Germinal center (tissue), 1 donor: ENCODE measurements at places on chromosomes 1 and 21.

GRCh38 chr1:161885003-161885402 is 118.9 kb downstream of the ATF6 start:
- no peak for DNase-seq

- DNase-seq: no peak
Observed at GRCh38 chr1:94887603-94888171, 39.2 kb downstream of the CNN3 start.

DNA sequence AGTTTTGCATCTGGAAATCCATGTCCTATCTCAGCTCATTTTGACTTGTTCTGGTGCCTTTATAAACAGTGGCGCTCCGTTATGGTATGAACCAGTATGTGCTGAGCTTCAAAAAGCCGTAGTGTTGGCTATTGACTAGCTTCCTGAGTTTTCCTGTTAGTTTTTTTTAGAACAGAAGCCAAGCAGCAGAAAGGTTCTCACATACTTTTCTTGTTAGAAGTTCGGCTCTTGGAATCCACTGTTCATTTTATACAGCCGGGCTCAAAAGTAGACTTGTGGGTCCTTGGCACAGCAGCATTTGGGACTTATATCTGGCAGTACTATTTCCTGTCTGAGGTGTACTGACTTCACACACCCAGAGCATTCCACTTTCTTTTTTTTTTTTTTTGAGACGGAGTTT is 63.8 kb downstream of the TBCE start:
- DNase-seq: no peak

GRCh38 chr1:40477678-40478053 is 576 bp downstream of the ZFP69 start:
- no peak for DNase-seq

DNA sequence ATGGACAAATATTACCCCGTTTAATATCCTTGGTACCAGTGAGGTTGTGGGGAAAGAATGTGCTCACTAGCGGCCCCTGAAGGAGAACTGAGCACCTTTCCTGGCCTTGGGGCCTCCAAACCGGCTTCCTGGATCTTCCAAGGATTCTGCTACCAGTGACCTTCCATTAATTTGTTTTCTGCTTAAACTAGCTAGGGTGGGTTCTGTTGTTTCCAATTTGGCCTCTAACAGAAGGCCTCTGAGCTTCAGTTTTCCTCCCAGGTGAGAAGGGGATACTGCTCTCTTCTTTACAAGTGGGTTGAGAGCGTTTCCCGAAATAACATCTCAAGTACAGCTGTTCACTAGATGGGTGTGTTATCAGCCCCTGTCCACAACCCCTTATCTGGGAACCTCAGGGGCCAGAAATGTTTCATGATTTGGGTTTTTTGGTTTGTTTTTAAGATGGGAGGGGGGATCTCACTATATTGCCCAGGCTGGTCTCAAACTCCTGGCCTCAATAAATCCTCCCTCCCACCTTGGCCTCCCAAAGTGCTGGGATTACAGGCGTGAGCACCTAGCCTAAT is 16.9 kb upstream of the IFNGR2 start:
- DNase-seq: no peak

DNA sequence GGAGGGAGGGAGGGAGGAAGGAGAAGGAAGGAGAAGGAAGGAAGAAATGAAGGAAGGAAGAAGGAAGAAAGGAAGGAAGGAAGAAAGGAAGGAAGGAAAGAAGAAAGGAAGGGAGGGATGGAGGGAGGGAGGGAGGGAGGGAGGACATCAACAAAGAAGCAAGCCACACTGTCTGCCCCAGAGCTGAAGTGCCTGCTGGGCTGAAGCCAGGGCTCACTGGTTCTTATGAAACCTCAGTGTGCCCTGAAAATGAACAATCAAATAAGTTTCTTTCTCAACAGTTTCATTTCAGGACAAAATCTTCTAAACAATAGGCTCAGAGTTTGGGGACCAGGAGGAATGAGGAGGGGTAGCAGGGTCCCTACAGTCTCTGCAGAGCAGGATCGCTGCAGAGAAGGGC is 21.1 kb downstream of the ARHGEF19 start:
- DNase-seq: no peak

DNA sequence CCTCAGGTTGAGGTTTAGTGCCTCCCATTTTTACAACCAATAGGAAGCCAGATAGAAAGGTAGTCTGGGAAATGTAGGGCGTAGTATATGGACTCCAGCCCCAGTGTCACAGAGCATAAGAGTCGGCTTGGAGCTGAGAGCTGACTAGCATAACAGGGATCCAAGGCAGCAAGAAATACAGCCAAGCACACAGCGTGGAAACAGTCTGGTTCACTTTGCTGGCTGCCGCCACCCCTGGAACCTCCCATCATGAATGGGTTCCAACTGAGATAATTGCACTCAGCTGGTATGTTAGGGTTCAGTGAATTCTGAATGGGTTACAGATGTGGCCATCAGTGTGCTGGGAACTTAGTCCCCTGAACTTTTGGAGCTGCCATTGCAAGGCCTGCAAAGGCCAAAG is 76.7 kb upstream of the GPR88 start:
- no peak for DNase-seq

- no peak for DNase-seq
Observed at GRCh38 chr1:14452551-14452950, 145.9 kb upstream of the KAZN start.

DNA sequence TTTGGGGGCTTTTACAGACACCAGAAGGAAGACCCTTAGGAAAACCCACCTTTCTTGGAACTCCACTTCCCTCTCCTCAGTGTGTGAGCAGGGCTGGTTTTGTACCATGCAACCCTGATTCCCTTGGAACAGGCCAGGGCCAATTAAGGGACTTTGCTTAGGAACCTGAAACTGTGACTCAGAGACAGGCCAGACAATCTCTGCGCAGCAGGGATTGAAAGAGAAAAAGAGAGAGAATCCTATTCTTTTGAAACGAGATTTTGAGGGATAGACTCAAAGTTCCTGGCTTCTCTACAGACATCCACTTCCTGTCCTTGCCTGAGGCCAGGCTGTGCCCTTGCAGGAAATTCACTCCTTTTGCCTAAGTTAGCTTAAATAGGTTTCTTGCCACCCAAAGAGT is 23.1 kb upstream of the C1orf198 start:
- DNase-seq: no peak

GRCh38 chr1:17932164-17932563 is 175.4 kb upstream of the IGSF21 start:
- DNase-seq: no peak

DNA sequence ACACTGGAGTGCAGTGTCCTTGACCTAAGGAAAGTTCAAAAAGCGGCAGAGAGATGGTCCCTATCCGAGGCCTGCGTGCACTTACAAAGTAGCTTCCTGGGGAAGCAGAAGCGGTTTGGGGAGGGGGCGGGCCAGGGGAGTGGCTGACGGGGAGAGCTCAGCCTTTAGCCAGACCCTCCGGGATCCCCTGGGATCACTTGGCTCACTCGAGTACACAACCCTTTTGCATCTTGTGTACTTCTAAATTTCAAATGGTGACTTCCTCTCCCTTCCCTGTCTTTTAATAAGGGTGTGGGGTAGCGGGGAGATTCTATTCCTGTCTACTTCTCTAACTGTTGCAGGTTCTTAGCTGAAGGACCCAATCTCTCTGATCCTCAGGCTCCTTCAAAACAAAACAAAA is 18.1 kb upstream of the SNX27 start:
- peak; percentile 30 for DNase-seq

DNA sequence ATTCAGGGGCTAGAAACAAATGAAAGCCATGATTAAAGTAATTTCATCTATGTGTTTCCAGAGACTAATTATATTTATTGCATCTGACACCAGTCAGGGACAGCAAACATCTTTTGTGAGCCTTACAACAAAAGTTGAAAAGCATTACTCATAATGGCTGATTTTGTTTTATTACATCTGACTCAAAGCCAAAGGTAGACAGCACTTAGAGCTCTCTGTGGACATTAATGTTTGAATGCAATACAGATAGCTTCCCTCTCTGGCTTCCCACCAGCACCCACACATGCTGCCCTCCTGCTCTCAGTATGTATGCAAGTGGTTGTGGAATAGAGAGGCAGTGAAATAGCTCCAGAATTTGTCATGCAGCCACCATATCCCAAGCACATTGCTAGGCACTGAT is 198.7 kb downstream of the SETD4 start:
- no peak for DNase-seq

- DNase-seq: peak; percentile 16
Observed at GRCh38 chr1:40592107-40592803, 60.8 kb downstream of the ZNF684 start.

DNA sequence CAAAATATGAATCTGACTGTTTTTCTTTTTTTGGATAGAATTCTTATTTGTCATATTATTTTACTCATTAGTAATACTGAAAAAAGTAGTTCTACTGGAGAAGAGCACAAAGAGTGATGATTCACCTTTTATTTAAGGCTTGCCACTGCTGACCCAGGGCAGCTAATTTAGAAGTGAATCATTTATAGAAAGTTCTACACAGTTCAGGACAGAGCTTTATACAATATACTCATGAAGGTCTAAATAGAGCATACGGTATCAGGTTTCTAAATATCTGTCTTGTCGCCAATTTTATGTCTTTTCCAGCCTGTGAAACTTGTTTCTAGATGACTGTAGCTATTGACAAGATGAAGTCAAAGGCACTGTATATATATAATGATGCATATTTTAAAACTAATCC is 25.0 kb downstream of the GIPC2 start:
- DNase-seq: no peak

GRCh38 chr1:51534447-51534846 is 15.4 kb upstream of the EPS15 start:
- DNase-seq: no peak

DNA sequence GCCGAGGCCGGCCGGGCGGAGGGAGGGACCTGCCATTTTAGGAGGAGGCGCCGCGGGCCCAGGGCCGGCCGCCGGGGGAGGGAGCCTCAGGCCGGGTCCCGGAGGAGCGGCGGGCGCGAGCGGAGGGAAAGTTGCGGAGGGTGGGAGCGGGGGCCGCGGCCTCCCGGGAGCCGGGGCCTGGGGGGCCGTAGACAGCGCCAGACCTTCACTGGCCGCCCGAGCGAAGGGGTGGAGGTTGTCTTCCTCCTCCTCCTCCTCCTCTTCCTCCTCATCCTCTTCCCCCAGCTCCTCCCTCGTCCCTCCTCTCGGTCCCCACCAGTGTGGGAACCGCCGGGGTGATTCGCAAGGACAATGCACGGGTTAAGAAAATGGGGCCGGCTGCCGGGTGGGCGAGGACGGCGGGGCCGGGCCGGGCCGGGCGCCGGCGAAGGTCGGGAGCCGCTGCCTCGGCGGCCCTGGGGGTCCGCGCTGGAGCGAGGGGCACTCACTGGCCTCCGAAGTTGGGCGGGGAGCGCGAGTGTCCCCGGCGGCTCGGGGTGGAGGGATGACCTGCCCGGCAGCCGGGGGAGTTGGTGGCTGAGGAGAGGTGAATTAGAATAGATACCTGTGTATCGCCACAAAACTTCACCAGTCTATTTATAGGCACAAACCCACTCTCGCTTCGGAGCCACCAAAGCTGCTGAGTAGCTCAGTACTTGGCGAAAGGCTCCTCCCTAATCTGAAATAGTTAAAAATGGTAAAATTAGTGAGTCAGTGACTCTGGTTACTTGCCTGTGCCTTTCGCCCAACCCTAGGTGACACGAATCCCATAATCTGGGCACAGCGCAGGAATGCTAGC is 1.3 kb downstream of the DYRK1A start:
- peak; percentile 20 for DNase-seq

DNA sequence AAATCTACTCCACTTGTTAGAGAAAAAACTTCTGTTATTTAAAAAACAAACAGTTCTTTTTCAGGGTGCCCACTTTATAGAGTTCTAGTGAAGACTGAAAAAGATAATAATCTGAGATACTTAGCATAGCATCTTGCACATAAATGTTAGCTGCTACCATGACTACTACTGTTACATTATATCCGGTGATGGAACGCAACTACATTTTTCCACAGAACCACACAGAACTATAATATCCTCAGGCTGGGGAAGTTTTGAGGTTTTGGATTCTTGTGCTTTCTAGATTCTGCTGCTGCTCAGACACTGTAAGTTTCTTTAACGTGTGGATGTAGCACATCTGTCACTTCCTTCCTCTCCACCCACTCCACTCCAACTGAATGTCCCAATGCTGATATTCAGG is 110.3 kb downstream of the PTPN14 start:
- no peak for DNase-seq

DNA sequence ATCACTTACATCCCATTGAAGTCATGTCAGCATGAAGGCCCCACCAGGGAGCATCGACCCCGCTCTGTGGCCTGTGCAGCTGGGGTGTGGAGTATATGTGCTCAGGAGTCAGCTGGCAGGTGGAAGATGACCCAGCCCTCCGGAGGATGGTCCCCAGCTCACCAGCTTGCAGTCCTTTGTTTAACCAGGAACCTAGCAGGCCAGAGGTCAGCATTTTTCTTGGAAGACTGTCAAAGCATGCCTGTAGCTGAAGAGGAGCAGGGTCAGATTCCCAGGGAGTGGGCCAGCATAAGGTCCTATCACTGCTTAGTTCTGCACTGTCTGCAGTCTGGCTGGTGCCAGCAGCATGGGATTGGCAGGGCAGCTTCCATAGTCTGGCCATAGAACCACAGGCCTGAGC is 12.7 kb downstream of the NFASC start:
- DNase-seq: no peak

DNA sequence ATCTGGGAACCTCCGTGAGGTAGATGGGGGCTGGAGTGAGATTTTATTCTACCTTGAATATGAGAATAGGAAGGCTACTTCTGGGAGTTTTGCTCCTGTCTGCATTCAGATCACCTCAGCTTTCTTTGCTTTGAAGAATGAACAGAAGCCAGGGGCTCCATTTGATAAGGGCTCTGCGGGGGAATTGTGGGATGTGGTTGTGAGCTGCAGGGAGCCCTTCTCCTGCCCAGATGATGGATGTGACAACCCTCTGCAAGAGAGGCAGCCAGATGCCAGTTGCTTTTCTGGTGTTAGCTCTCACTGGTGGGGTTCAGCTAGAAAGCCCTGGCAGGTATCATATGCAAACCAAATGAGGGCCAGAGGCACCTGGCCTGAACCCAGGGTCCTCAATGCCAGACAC is 21.5 kb downstream of the IER5 start:
- DNase-seq: no peak

- no peak for DNase-seq
Observed at GRCh38 chr1:202078241-202078640, 44.5 kb upstream of the GPR37L1 start.

- no peak for DNase-seq
Observed at GRCh38 chr1:32618673-32619221, 31.6 kb downstream of the ZBTB8OS start.

DNA sequence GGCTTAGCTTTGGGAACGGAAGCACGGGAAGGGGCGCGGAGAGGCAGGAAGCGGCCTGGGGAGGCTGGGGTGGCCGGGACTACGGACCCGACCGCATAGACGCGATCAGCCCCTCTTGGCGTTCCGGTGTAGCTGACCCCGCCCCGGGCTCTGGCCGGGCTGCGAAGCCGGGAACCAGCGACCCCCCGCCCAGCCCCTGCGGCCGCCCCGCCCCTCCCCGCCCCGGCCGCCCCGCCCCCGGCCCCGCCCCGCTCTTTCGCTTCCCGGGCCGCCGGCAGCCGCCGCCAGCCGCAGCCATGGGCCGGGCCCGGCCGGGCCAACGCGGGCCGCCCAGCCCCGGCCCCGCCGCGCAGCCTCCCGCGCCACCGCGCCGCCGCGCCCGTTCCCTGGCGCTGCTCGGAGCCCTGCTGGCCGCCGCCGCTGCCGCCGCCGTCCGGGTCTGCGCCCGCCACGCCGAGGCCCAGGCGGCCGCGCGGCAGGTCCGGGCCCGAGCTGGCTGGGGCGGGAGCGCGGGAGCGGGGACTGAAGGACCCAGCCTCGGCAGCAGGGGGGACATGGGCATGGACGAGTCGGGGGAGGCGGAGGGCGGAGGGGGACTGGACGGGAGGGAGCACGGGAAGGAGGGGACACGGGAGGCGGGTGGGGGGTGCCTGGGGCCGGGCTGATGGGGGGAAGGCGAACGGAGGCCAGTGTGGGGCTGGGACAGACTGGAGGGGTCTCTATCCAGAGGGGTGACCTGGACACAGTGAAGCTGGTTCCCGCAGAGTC is at the start of gene SELENON:
Gene SELENON, plus strand, starts transcription at position 259 of the 768 bp plus-strand sequence. Its CDS starts 38 bp downstream, at position 297.
- peak; percentile 64 for DNase-seq
